Thymus (tissue), 14 donors: ENCODE measurements at places on chromosomes 2 and 18. TPM values are rescaled to one million over a fixed set of nuclear protein-coding genes. Genes with fewer than 3 reads are reported as not detected.

The NAT8 gene
- total RNA-seq, result not detected

The TXNL4A gene
- 120 TPM for total RNA-seq

The CDH20 gene
- 0.09 TPM for total RNA-seq

The ERFE gene
- 0.38 TPM for total RNA-seq

The HOXD1 gene
- 0.09 TPM for total RNA-seq

The ERICH2 gene
- total RNA-seq, result not detected

The KIAA2012 gene
- total RNA-seq, result 0.19 TPM

The SPP2 gene
- total RNA-seq, result 0.05 TPM

The SKOR2 gene
- total RNA-seq, result not detected

The CHRNG gene
- 0.57 TPM for total RNA-seq
